Sigmoid colon (tissue), 7 donors: ENCODE measurements at places on chromosomes 2 and 18. TPM values are rescaled to one million over a fixed set of nuclear protein-coding genes. Genes with fewer than 3 reads are reported as not detected.

- DNase-seq = no peak
Measured at GRCh38 chr2:55097461-55098410, 47.5 kb upstream of the RTN4 start.

GRCh38 chr2:163934131-163934530, 198.3 kb upstream of the FIGN start:
- no peak for DNase-seq

- no peak for DNase-seq
Measured at GRCh38 chr2:190591437-190591836, 56.9 kb upstream of the NEMP2 start.

IL18RAP gene
- not detected for polyA plus RNA-seq

DNA sequence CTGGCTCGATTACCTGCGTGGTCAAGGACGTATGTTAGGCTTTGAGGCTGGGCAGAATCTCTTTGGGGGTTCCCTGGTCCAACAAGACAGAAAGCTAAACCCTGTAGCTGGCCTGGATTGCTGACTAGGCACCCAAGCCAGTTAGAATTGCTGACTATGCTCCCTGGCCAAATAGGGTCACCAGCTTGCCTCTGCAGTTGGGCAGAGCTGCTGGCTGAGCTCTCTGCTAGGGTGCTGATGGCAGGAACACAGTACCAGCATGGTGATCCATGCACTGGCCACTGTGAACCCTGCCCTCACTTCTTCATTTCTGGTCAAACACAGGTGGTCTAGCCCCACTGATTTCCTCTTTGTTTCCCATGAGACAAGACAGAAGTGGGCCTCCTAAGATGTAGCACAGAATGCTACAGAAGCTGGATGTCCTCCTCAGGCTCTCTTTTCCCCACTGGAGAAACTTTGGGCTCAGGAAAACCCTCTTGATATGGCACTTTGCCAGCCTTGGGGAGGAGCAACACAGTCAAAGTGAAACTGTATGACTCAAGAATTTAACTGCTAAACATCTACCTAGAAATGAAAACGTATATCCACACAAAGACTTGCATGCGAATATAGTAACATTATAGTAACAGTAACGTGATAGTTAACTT, 20.8 kb downstream of the SP140L start:
- no peak for DNase-seq

DNA sequence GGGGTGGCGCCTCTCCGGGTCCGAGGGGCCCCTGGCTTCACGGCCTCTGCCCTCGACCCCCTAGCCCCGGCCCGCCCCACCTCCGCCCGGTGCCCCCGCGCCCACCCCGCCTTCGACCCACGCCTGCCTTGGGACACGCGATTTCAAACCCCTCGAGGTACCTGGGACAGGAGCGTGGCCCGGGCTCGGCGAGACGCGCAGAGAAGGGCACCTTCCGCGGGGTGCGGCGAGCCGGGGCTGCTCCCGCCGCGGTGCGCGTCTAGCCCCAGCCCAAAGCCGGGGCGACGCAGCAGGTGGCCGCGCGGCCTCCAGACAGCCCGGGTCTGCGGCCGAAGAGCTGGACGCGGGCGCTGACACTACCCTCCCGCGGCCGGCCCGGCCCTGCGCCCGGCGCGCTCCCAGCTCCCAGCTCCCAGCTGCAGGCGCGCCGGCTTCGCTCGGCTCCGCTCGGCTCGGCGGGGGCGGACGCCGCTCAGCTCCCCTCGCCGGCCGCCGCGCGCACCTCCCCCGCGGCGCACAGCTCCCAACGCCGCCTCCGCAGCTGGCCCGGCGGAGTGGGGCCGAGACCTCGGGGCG, at the start of gene CRACDL:
CRACDL (minus strand) TSS at position 449 of the 576 bp plus-strand sequence. CDS start 89,425 bp downstream, outside the sequence.
- DNase-seq = no peak

DNA sequence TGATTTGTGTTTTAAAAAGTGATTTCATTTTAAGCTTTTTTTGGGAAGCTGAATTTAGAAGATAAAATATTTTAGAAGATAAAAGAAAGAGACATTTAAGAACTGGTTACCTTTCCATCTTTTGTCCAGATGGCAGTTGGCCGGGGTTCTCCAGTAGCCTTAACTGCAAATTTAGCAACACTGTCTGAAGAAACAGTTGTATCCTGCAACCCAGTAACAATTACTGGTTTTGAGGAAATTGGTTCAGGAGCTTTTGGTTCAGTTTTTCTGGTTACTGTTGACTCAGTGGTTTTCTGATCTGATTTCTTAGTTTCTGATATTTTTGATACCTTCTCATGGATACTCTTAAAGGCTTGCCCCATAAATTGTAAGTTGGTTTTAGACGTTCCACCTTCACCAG, 49.9 kb downstream of the PLEKHA3 start:
- DNase-seq = no peak

DNA sequence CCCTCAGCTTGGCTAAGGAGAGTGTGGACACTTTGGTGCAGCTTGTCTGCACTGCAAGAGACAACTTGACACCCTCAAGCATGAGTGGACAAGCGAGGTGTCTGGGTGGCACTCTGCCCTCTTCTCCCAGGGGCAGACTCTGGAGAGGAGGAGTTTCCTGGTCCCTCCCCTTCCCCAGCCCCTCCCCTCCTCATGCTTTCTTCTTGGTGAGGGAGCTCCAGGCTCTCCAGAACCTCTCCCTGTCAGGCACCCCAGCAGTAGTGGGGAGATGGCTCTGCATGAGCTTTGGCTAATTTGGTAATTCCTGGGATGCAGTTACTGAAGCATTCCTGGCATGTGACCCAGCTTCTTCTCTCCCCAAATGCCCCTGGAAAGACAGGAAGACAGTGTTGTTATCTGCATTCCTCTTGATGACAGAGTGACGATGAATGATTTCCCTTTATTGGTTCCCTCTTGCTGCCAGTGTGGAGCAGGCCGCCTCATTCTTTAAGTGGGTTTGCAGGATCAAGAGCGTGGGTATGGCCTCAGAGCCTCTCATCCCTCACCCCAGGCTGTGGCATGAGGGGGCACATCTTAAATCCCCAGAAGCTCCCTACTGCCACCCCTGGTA, 89.2 kb downstream of the STPG4 start:
- DNase-seq = no peak

GRCh38 chr2:20456636-20457426, 10.0 kb downstream of the RHOB start:
- DNase-seq = no peak

RFX8 gene
- not detected for polyA plus RNA-seq

TTR gene
- polyA plus RNA-seq = 0.31 TPM

GRCh38 chr2:175156534-175156933, 11.5 kb downstream of the ATF2 start:
- no peak for DNase-seq

DNA sequence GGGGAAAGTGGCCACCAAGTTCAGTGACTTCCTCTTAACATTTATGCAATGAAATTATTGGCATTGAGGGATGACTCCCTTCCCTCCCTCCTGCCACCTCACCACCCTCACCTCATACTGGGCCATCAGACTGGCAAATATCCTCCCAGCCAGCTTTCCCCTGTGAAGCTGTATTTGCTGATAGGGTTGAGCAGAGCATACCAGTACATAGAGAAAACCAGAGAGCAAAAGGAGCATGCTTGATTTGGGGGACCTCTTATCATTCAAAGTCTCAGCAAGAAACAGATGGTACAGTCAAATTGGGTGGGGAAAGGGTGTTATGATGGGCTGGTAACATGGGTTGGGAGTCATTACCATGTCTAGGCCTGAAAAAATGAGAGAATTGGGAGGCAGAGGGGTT, 19.1 kb upstream of the B3GNT2 start:
- DNase-seq = no peak

DNA sequence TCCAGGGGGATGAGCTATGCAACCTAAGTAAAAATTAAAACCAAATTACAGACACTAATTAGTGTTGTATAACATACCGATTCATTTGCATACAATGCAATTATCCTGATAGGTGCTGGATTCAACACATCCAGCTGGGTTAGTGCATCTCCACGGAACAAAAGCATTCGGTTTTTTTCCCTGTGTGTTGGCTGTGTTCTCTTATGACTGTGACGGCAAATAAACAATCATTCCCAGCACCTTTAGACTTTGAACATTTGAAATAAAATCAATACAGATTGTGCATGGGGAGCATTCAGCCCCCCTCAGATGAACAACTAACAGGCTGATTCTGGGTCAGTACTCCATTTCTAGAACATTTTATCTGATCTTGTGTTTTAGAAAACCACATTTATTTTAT, 22.7 kb downstream of the FAM124B start:
- no peak for DNase-seq

IGFBP2 gene
- 33.5 TPM for polyA plus RNA-seq

DNA sequence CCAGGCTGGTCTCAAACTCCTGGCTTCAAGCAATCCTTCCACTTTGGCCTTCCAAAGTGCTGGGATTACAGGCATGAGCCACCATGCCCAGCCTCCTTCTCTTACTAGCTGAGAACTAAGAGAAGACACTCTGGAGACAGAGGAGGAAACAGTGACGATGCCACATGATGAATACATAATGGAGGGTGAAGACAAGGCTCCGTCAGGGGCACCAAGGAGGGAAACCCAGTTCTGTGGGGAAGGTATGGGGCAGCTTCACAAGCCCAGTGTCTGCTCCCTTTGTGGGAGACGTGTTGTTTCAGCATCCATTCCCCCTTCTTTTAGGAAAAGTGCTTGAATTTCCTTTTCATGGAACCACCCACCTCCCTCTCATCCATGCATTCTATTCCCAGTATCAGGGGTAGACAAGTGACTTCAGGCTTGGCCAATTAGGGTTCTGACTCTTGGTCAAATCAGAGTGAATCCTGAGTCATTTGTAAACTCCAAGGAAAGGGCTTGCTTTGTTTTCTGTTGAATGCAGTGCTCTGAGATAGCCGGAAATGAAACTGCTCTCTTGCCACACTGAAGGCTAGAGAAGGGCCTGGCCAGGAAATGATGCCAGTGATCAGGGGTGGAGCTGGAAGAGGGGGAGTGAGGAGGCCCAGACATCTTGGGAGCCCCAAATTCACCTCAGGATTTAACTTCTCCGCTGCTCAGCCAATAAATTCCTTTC, 23.7 kb downstream of the TMEM127 start:
- DNase-seq = peak; percentile 76

DNA sequence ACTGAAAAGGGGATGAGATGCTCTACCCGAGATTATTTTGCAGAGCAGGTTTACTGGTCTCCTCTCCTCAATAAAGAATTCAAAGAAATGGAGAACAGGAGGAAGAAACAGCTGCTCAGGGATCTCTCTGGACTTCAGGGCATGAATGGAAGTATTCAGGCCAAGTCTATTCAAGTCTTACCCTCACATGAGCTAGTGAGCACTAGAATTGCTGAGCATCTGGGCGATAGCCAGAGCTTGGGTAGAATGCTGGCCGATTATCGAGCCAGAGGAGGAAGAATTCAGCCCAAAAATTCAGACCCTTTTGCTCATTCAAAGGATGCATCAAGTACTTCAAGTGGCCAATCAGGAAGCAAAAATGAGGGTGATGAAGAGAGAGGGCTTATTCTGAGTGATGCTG, 60.0 kb downstream of the PIKFYVE start:
- no peak for DNase-seq

DNA sequence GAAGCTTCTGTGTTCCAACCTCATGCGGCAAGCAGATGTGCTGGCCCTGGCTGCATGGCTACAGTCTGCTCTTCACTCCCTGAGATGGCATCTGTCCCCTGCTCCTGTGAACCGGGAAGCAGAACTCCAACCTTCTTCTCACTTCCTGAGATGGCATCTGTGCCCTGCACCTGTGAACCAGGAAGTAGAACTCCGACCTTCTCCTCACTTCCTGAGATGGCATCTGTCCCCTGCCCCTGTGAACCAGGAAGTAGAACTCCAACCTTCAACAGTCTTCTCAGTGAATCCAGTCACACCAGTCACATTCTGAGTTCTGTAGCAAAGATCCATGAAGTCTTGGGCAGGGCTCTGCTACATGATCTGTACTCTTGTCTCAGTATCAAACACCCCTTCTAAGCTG, 887.2 kb upstream of the KLHL29 start:
- no peak for DNase-seq

TNFAIP6 gene
- 0.87 TPM for polyA plus RNA-seq

- DNase-seq = no peak
Measured at GRCh38 chr2:151410485-151410834, 758 bp downstream of the RIF1 start.

DNA sequence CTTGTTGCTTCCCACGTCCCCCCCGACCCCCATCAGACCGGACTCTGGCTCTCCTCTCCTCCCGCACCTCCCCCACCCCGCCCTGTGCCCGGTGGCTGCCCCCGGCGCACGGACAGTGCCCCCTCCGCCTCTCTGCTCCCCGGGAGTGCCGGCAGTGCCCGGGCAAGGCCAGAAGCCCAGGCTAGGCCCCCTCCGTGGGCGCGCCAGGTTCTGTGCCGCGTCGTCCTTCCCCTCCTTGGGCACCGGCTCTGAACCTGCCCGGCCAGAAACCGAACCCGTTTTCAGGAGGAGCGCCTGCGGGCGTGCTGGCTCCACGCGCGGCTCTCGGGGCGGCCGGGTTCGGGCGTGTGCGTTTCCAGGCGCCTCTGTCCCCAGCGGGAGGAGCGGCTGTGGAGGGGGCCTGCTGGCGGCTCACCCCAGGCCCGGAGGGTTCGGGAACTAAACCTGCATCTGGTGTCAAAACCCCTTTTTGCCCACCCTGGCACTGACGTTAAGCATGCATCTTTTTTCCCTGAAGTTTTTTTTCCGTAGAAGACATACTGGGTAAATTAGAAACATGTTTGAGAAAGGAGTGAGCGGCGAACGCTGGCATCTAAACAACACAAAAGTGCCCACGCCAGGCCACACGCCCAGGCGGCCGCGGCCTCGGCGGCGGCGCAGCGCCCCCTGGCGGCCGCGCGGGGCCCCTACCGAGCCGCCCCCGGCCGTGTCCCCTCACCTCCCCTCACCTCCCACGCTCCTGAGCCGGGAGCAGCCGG, 123.9 kb upstream of the SLC1A4 start:
- peak; percentile 84 for DNase-seq

XDH gene
- polyA plus RNA-seq = 12.5 TPM

GRCh38 chr2:191859681-191860080, 12.8 kb upstream of the CAVIN2 start:
- DNase-seq = no peak

ELOA2 gene
- not detected for polyA plus RNA-seq

GRCh38 chr2:30608643-30609042, 161.6 kb downstream of the LCLAT1 start:
- no peak for DNase-seq

DNA sequence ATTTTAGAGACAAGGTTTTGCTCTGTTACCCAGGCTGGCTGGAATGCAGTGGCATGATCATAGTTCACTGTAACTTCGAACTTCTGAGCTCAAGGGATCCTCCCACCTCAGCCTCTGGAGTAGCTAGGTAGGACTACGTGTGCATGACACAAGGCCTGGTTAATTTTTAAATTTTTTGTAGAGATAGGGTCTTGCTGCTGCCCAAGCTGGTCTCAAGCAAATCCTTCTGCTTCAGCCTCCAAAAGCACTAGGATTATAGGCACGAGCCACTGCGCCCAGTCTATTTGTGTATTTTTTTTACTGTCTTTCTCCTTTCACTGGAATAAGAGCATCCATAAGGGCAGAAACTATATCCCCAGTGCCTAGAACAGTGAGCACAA, 89.3 kb downstream of the PLEKHM3 start:
- DNase-seq = no peak

DNA sequence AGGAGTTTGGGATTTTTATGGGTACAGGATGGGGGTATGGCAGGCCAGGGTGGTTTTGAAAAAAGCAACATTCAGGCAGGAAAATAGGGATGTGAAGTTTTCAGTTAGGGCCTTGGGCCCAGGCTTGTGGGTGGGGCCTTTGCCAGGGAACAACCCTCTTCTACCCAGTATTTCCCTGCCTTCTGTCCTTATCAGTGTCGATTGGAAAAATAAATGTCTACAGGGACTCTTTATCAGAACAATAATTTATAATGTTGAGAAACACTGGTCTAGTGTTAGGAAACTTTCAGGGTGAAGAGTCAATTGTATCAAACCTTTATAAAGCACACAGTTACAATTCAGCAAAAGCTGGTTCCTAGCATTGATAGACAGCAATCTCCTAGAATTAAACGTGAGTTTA, 214.1 kb upstream of the NABP1 start:
- no peak for DNase-seq

- no peak for DNase-seq
Measured at GRCh38 chr2:233497692-233498091, 68.9 kb downstream of the USP40 start.
